ENCODE measurements at places on chromosomes 11 and 22.
A peak's percentile ranks its signal among the peaks of the same experiment; 100 is the strongest.

- peak; percentile 97 for DNase-seq
These were observed 1.2 kb upstream of the ZFP91 start for GRCh38 chr11:58577555-58578135.

GRCh38 chr22:43008921-43009320, 6.0 kb downstream of the PACSIN2 start:
- no peak for DNase-seq

DNA sequence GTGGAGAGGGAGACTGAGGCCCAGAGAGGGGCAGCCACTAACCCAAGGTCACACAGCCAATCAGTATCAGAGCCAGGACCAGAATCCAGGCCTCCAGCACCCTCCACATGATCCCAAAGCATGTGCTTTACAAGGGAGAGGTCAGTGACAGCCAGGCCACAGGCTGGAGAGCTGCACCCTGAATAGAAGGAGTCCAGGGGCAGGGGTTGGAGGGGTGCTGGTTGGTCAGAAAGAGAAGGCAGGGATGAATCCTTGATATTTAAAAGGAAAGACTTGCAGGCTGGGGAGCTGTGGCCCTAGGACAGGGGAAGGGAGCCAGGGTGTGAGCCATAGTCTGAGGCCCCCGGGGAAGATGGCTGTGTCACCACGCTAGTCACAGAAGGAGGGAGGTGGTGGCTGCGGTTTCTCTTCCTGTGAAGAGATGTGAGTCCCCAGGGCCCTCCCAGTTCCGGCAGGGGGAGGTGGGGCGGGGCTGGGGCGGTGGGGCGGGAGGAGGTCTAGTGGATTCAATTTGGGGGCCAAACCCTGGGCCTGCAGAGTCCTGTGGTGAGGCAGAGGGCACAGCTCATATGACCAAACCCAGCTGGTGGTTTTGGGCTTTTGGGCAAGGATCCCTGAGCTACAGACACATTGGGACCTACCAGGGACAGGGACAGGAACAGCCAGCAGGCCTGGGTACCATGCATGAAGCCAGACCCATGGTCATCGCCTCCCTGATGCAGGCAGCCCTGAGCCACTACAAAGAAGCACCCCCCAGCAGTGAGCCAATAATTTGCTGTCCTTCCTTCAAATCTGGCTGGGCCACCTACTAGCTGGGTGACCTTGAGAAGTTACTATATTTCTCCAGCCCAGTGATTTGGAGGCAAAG, 14.0 kb downstream of the RAC2 start:
- DNase-seq = peak; percentile 62

DNA sequence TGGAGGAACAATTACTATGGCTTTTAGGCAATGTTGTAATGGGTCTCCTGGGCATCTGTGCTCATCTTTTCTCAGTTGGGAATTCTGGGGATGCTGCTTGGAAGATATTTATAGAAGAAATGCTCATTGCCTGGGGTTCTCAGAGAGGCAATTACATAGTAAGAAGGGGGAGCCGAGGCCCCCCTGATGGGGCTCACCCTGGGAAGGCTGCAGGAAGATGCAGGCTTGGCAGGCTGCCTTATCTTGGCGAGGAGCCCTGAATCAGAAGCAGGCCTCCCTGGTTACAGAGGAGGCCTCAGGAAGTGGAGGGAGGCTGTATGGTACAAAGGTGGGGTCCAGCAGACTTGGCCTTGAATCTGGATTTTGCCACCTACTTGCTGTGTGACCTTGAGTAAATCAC, 60.6 kb upstream of the CRYBB3 start:
- no peak for DNase-seq

DNA sequence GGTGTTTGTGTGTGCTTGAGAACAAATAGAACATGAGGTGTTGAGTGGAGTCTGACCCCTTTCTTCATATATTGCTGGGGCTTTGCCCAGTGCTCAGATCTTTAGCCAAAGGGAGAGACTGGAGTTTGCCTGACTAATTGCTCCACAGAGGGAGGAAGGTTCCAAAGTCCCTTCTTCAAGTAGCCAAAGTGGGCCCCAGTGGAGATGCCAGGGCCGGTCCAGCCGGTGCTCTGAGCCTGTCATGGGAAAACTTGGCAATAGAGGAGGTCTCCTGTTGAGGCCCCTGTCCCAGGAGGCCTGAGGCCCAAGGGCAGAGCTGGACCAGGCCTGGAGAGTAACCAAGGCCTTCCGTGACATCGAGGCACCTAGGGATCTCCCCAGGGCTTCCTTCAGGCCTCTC, 112.3 kb downstream of the DSCAML1 start:
- no peak for DNase-seq

DNA sequence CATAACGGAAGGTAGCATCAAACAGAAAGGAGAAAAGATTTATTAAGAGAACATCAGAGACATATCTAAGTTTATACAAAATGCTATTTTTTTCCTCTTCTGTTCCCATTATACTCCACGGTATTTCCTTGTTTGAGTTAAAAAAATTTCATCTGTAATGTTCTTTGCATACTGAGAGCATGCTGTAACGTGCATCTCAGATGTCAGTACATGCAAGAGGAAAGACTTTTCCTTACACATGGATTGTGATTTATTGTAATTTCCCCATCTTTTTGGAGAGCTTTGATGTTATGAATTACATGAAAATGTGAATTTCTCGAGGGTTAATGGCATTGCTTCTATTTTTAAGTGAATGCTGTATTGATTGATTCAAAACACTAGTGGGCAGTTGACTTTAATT, 1164.0 kb downstream of the LRRC4C start:
- DNase-seq = no peak

DNA sequence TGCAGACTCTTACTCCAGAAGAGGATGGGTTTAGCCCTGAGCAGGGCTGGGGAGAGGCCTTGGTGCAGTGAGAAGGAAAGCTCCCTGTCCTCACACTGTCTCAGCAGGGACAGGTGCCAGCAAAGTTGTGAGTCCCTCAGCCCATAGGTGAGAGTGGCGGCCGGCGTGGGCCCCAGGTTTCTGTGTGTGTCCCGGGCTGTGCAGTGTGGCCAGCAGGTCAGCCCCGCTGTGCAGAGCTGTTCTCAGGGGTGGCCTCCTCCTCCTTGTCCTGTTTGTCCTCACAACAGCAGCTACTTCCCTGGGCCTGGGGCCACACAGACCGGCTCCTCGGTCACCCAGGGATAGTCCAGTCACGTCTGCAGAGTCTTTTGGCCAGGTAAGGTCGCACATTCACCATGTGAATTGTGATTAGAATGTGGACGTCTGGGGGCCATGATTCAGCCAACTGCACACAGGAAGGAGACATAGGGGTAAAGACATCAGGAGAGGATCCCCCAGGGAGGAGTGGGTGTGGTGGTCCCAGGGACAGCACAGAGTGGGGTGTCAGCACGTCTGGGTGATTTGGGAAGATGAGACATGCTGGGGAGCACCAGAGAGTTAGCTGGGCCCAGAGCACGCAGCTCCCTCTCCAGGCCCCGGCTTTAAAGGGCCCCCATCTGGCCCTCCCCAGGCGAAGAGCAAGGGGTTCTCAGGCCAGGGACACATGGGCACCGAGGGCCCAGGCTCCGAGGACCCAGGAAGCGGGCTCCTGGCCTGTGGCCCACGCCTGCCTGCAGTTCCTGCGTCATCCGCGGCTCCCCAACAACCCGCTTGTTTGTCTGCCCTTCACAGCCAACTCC, 81.6 kb downstream of the MYEOV start:
- no peak for DNase-seq

DNA sequence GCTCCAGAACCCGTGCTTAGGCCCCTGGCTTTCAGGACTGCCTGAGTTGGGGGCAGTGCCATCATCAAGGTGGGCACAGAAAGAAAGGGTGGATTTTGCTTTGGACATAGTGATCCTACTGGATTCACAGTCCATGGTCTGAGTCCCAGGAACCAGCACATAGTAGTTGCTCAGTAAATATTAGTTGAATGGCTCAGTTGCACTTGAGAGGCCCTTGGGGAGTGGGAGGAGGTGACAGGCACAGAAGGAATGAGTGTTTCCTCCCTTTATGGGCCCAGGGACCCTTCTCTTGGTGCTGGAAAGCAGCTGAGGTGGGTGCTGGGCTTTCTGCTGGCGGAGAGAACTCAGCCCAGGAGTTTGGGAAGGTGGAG, 16.6 kb downstream of the ARHGEF17 start:
- DNase-seq = no peak

- DNase-seq = no peak
These were observed 12.3 kb downstream of the CAT start for GRCh38 chr11:34451053-34451452.

GRCh38 chr11:47532597-47533213, 20.2 kb downstream of the CELF1 start:
- no peak for DNase-seq

- no peak for DNase-seq
These were observed 9.3 kb upstream of the ACAT1 start for GRCh38 chr11:108112057-108112456.

DNA sequence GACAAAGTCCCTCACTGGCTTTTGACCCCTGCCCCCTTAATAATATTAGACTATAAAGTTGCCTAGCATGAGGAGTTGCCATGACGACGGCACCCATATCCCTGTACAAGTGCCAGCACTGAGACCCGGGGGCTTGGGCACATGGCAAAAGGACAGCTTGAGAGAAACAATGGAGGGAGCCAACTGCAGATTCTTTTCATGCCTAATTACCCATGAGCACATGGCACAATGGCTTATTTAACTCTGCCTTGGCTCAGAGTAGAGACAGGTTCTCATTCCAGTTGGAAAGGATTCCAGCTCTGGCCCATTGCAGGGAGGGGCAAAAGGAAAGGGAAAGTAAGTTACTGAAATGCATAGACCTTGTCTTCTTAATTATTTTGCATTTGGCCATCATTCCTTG, 261.2 kb upstream of the UBASH3B start:
- no peak for DNase-seq

DNA sequence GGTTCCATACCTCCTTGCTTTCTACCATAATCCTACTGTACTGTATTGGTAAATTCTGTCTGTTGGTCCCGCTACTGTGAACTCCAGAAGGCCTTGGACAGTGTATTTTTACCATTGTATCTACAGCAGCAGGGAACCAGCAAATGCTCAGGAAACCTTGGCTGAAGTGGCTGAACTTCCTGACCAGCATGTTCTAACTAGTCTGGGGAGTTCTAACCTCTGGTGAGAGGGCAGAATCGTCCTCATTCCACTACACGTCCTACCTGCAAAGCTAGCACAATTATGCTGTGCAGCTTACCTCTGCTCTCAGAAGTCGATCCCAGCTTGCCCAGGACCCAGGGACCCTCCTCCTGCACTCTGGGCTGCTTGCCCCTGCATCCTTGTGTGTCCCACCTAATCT, 283.1 kb downstream of the TENM4 start:
- no peak for DNase-seq

- no peak for DNase-seq
These were observed 8.8 kb upstream of the CASTOR1 start for GRCh38 chr22:30297991-30298701.

GRCh38 chr11:43567396-43567975, 113.1 kb upstream of the HSD17B12 start:
- DNase-seq = peak; percentile 21

DNA sequence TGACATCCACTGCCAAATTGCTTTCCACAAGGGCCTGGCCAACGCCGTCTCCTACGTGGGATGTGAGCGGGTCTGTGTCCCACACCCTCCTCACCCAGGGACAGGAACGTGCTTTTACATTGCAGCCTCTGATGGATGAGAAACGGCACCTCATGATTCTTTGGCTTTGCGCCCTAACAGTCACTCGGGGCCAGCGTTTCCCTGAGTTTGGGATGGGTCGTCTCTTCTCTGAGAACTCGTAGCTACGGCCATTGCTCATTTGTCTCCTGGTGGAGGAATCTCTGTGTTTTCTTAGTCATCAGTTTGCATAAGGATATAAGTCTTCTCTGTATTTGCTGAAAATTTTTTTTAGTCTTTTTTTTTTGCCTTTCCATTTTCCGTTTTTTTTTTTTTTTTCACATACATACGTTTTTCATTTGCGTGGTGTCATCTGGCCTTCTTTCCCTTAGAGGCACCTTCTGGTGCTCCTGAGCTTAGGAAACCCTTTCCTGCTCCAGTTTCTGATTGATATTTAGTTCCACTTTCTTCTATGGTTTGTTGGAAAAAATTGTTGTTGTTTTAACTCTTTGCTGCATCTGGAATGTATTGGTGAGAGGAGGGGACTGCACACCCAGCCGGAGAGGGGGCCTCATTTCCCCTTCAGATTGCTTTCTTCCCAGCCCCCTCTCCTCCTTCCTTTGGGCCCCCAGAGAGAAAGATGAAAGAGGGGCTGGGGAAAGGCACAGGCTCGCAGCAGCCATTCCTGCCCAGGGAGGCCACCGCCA, 12.0 kb downstream of the TNNT3 start:
- no peak for DNase-seq

- DNase-seq = no peak
These were observed 23.1 kb downstream of the PIH1D2 start for GRCh38 chr11:112050721-112051120.

GRCh38 chr11:117673602-117674001, 123.4 kb downstream of the DSCAML1 start:
- DNase-seq = no peak

DNA sequence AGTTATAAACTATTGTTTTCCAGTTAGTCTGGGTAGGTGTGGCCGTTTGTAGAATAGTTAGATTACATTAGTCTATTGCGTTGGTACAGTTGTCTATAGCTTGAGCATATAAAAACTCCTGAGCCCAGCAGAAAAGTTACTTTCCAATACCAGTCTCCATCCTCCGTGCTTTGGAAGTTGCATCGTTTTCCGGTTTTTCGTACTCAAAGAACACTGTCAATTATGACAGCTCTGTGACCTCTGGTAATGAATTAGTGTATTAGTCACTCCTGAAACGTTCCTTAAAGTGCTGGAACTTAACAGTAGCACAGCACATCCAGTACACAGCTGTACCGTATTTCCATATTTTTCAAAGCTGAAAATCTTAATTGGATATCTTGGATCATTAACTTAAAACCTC, 808 bp upstream of the MSANTD2 start:
- DNase-seq = peak; percentile 53

- peak; percentile 90 for DNase-seq
These were observed 87.3 kb downstream of the CCDC73 start for GRCh38 chr11:32706985-32707741.

GRCh38 chr11:32435511-32435941, at the start of gene WT1:
WT1 (minus strand) TSS chr11:32435539.
- no peak for DNase-seq

GRCh38 chr11:77106321-77106720, 3.7 kb downstream of the OMP start:
- DNase-seq = peak; percentile 17

GRCh38 chr11:114085965-114086793, 26.7 kb downstream of the ZBTB16 start:
- DNase-seq = no peak

GRCh38 chr11:97732011-97732632, 1288.6 kb upstream of the CNTN5 start:
- no peak for DNase-seq
